ENCODE measurements at places on chromosomes 5 and 9.

DNA sequence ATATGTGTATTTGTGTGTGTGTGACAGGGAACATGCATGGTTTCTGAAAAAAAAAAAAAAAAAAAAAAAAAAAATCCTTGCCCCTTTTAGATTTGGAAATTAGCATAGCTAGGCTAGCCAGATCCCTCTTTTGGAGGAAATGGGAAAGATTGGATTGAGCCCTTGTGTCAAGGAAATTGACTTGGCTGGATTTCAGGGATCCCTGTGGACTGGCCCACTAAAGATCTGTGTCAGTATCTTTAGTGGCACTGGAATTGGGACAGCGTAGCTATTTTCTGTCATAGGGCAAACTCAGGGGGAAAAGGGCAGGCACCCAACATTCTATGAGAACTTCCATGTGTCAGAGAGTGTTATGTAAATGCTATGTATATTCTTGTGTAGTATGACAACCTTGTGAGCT lies 35.4 kb downstream of the SH3GL2 start:
- DNase-seq = no peak

GRCh38 chr5:62001640-62002039 lies 304.4 kb upstream of the KIF2A start:
- DNase-seq = no peak

DNA sequence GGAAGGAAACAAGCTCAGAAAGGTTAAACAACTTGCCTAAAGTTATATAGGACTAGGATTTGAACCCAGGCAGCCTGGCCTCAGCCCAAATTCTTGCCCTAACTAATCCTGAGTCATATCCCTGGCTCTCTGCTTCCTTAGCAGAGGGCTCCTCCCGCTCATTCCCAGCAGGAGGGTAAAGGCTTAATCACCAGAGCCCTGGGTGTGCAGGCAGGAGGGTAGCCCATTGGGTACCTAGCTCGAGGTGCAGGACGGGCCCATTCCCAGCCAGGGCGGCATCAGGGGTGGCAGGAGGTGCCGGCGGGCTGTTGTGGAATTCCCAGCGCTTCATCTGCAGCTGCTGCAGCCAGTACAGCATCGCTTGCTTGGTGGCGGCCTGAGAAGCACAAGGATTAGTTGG lies 3.9 kb downstream of the TBC1D2 start:
- DNase-seq = no peak

GRCh38 chr5:32195265-32195664 lies 21.1 kb upstream of the GOLPH3 start:
- no peak for DNase-seq

GRCh38 chr9:107046692-107047091 lies 183.7 kb downstream of the ZNF462 start:
- DNase-seq = no peak

- no peak for DNase-seq
Measured at GRCh38 chr9:109935406-109936087, 155.5 kb downstream of the PALM2AKAP2 start.

- no peak for DNase-seq
Measured at GRCh38 chr9:89891591-89892304, 286.9 kb downstream of the GADD45G start.

DNA sequence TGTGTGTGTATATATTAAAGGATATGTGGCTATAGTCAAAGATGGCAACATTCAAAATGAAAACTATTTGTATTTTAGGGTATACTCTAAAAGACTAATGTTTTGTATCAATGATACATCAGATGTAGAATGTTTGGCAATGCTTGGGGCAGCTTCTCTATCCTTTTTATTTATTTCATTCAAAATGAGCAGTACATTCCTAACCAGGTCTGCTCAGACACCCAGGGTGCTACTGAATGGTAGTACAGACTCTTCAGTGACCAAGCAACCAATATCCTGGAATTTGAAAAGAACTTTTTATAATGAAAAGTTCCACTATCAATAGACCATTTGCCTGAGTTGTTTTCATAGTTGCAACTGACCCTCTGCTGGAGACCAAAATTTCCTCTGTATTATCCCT lies 23.9 kb downstream of the MEGF9 start:
- DNase-seq = no peak
